ENCODE measurements at places on chromosomes 4 and X.

GRCh38 chr4:97116511-97116910 is 1026.8 kb downstream of the STPG2 start:
- DNase-seq: no peak

DNA sequence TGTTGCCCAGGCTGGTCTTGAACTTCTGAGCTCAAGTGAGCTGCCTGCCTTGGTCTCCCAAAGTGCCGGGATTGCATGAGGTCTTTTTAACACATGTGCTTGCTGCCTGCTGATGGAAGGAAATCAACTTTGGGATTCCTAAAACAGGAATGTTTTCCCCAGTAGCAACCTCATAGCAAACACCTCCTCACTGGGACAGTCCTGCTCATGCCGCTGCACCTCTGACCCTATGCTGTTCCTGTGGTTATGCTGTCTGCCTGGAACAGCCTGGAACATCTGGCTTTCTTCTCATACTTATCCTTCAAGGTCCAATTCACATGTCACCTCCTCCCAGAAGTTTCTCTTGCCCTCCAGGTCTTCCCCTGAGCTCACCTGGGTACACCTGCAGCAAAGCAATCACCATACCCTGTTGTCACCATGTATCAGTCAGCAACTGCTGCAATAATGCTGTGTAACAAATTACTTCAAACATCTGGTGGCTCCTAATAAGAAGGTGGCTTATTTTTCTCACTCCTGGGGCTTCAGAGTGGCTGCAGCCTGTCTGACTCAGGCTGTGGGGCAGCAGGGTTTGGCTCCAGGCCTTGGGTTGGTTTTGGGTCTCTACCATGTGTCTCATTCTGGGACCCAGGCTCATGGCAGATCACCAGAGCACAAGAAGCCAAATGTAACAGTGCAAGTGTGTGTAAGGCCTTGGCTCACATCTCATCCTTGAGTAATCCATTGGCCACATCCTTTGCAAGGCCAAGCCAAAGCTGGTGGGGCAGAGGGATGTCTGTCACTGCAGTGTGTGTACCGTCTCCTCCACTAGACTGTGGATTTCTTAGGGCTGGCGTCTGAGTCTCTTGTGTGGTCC is 59.4 kb upstream of the SORCS2 start:
- DNase-seq: no peak

- DNase-seq: no peak
Observed at GRCh38 chr4:139786494-139787354, 121.1 kb downstream of the MGST2 start.

- DNase-seq: no peak
Observed at GRCh38 chr4:144176476-144176875, 36.0 kb upstream of the GYPA start.

DNA sequence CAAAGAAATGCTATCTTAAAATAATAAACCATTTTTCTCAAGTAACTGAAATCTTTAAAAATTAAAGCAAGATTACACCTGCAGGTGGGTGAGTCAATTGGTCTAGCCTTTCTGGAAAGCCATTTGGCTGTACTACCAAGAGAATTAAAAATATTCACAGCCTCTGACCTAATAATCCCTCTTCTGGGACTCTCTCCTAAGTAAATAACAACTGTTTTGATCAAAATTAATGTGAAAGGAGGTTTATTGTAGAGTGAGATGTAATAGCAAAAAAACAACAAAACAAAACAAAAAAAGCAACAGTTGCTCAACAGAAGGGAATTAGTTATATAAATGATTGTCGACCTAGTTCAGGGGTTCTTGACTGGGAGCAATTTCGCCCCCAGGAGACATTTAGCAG is 89.0 kb downstream of the GEMIN8 start:
- DNase-seq: no peak

GRCh38 chr4:112633477-112634235 is 3.1 kb downstream of the ZGRF1 start:
- no peak for DNase-seq
